ENCODE measurements at places on chromosomes 6 and 20. TPM values are rescaled to one million over a fixed set of nuclear protein-coding genes. Genes with fewer than 3 reads are reported as not detected.

- no peak overlapping the region for H3K4me3 ChIP-seq
- H3K4me1 ChIP-seq = no peaks in the 10 kb centered on the region
- H3K27me3 ChIP-seq = no peaks in the 10 kb centered on the region
- no peaks in the 10 kb centered on the region for H3K36me3 ChIP-seq
- no peak overlapping the region for H3K27ac ChIP-seq
- no peak for DNase-seq
Measured at GRCh38 chr6:75396005-75396800, 97.4 kb downstream of the FILIP1 start.

GRCh38 chr6:142665393-142665792 is 279.6 kb downstream of the HIVEP2 start:
- H3K4me1 ChIP-seq = no peaks in the 10 kb centered on the region
- H3K27ac ChIP-seq = no peak overlapping the region
- H3K27me3 ChIP-seq = no peaks in the 10 kb centered on the region
- no peaks in the 10 kb centered on the region for H3K36me3 ChIP-seq

Gene SIGLEC1
- total RNA-seq = 1.1 TPM

Gene CSNK2A1
- 96.9 TPM for total RNA-seq

DNA sequence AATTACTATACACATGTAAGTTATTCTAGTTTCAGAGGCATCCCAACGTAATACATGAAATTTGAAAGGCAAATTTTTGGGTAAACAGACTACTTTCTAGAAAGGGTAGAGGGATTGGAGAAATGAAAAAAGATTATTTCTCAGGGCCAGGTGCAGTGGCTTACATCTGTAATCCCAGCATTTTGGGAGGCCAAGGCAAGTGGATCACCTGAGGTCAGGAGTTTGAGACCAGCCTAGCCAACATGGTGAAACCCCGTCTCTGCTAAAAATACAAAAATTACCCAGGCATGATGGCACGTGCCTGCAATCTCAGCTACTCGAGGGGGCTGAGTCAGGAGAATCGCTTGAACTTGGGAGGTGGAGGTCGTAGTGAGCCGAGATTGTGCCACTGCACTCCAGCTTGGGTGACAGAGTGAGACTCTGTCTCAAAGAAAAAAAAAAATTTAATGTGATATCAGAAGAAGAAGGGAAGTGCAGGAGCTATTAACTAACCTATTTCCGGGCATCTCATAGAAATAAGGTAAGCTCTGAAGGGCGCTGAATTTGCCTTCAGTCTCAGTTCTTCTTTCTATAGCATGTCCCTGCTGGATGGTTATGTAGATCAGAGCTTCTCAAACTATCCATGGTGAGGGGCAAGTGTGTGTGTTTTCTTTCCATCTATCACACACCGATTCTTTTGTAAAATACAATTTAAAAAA is 100.3 kb upstream of the MTHFD1L start:
- H3K27ac ChIP-seq = no peak overlapping the region
- H3K27me3 ChIP-seq = no peaks in the 10 kb centered on the region
- H3K36me3 ChIP-seq = no peaks in the 10 kb centered on the region
- peaks cover 7% of the 10 kb centered on the region for H3K4me1 ChIP-seq
- no peak overlapping the region for H3K4me3 ChIP-seq
- no peak for DNase-seq

GRCh38 chr20:513429-513828 is 30.2 kb downstream of the CSNK2A1 start:
- H3K4me3 ChIP-seq = no peak overlapping the region
- no peak for DNase-seq
- no peak overlapping the region for H3K27ac ChIP-seq
- peaks cover 7% of the 10 kb centered on the region for H3K4me1 ChIP-seq

Gene ZC2HC1B
- total RNA-seq = not detected

Gene PBOV1
- total RNA-seq = not detected

GRCh38 chr6:169533301-169534038 is 168.4 kb downstream of the WDR27 start:
- H3K4me1 ChIP-seq = no peaks in the 10 kb centered on the region
- no peak for DNase-seq
- no peak overlapping the region for H3K27ac ChIP-seq
- H3K4me3 ChIP-seq = no peak overlapping the region

Gene MAFB
- 7.9 TPM for total RNA-seq

DNA sequence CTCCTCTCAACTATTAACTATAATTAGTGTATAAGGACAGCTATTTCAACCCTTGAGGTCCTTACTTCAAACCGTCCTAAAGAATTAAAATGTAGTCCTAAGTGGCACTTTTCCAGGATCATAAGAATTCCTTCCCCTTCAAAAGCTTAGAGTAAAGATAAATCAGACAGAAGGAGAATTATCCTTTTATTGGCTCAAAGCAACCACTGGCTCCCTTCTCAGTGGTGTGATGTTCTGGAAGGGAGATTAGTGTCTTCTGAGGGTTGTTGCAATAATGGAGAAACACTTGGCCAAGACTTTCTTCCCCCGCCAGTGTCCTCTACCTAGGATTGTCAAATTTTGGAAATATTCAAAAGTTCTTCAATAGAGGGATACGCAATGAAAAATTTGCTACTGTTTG is 89.1 kb upstream of the PLEKHG1 start:
- no peaks in the 10 kb centered on the region for H3K4me1 ChIP-seq
- no peak overlapping the region for H3K4me3 ChIP-seq
- H3K27me3 ChIP-seq = no peaks in the 10 kb centered on the region
- DNase-seq = no peak
